ENCODE measurements at places on chromosomes 4 and X.

DNA sequence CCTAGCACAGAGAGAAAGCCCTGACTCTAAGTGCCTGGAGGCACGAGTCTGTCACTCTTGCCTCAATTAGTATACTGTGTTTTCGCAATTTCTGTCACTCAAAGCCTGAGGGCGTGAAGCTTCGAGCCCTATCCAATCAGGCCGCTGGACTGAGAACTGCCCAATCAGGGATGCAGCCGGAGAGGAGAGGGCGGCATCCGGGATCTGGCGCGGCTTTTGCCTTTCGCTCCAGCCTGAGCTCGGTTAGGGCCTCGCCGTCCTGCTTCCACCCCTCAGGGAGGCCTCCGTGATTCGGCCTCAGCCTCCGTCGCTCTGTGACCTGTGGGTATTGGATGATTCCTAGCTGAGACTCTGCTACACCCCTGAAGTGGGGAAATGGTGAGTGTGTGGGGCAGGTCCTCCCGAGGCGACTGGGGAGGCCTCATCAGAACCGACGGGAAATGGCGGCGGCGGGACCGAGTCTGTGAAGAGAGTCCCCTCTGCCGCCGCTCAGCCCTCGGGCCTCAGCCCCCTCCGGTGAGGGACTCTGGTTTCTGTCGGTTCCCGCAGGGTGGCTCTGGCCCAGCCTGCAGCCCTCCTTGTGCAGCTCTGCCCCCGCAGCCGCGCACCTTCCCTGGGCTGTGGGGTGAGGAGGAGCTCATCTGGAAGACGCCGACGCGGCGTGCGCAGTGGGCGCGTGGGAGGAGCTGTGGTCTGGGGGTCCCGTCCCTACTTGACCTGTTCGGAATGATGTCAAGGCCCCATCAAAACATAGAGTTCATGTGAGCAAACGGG, 48.5 kb downstream of the ZNF141 start:
- DNase-seq = no peak

- no peak for DNase-seq
These were observed 214.2 kb downstream of the NSUN7 start for GRCh38 chr4:40963897-40964478.

DNA sequence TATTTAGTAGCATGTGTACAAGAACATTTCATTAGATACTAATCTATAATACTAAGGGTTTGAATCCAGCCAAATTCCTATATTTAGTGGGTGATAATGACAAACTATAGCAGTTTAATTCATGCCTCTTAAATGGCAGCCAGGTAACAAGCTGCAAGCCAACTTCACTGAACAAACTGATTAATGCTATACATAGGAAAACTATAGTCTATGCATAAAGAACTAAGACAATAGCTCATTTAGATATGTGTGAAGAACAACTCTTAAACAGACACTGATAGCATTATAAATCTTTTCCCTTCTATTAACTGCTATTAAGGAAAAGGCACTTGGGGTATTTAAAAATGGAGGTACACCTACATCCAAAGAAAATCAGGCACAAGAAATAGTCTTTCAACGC, 19.1 kb downstream of the ACSL1 start:
- DNase-seq = no peak

DNA sequence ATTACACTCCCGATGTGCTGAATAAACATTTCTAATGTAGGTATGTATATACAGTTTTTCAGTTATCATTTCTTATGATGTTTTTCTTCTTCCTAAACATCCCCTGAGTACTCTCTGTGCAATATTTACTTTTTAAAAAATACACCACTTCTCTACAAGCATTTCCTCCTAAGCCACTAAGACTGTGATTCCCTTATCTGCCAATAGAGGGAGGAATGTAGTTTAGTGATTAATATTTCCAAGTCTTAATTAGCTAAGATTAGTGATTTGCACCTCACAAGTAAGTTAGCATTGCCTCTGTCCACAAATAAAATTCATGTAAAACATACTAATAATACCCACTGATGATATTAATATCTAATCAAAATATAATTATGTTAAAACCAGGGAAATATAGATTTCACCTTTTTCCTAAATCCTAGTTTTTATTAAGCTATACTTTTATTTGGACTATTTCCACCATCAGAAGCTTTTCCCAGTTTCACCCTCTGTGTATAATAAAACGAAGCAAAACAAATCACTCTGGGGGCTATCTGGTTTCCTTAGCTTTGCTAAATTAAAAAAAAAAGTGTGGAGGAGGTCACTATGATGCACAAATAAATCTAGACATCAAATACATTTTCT, 909.1 kb downstream of the FAT4 start:
- no peak for DNase-seq

GRCh38 chrX:115696039-115696438, 135.1 kb downstream of the PLS3 start:
- DNase-seq = no peak

- no peak for DNase-seq
These were observed 1.5 kb downstream of the SRPK3 start for GRCh38 chrX:153782313-153782712.

DNA sequence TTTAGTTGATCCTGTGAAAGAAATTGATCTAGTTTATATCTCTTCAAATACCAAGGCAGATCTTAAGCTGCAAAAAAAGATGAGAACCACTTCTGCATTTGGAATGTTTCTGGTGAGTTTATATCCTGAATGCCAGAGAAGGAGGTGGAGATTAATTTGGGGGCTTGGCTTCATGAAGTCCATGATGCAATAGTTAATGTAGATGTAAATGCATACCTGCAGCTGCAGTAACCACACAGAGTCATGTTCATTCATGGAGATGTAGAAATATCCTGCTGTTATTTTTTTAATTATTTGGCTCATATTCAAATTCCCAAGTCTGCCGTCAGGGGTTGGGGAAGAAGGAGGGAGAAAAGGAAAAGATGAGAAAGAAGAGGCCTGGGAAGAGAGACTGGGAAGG, at the start of gene SULT1E1:
TSS of gene SULT1E1 (minus strand) at position 94 of the 400 bp plus-strand sequence. CDS start 2,501 bp downstream, outside the sequence.
- DNase-seq = no peak

GRCh38 chrX:47802589-47802988, 34.1 kb upstream of the ZNF81 start:
- DNase-seq = no peak

Data from CD4-positive, alpha-beta T cell (primary cell).